ENCODE measurements at places on chromosomes 5 and 9.

- no peak for DNase-seq
These were observed 27.0 kb upstream of the FRRS1L start for GRCh38 chr9:109193974-109194556.

DNA sequence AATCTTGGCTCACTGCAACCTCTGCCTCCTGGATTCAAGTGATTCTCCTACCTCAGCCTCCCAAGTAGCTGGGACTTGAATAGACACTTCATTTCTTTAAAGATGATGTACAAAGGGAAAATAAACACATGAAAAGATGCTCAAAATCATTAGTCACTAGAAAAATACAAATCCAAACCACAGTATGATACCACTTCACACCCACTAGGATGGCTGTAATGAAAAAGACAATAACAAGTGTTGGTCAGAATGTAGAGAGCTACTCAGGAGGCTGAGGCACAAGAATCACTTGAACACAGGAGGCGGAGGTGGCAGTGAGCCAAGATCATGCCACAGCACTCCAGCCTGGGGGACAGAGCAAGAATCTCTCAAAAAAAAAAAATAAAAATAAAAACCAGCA lies 13.0 kb downstream of the F2RL2 start:
- no peak for DNase-seq

DNA sequence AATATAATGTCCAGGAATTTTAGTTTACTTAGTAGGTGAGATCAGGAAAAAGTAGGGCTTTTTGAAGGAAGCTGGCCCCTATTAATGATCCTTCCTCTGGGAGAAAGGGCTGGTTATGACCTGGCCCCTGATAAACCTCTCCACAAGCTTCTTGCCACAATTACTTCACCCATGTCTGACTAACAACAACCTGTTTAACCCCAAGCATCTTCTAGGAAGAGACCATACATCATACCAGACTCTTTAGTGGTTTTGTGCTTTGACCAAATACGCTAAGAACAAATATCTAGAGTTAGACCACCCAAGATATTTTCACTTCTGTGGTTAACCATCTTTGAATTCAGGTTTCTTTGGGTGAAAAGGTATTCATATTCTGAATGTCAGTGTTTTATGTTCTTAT lies 174.0 kb upstream of the SLC27A6 start:
- no peak for DNase-seq

DNA sequence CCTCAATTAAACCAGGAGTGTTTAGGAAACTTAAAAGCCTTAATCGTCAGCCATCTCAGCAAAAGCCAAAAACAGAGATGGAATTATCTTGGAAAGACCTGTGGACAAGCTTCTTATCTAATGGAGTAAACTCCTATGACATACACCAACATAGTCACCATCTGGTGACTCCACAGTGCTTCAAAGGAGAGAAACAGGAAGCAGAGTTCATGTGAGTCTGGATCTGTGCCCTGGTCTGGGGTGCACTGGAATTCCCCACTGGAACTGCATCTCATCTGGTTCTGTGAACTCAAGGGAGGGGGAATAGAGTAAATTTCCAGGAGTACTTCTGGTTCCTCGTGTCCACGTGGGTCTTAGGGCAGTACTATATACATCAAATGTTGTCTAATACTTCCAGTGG lies 36.3 kb upstream of the KCNN2 start:
- no peak for DNase-seq

DNA sequence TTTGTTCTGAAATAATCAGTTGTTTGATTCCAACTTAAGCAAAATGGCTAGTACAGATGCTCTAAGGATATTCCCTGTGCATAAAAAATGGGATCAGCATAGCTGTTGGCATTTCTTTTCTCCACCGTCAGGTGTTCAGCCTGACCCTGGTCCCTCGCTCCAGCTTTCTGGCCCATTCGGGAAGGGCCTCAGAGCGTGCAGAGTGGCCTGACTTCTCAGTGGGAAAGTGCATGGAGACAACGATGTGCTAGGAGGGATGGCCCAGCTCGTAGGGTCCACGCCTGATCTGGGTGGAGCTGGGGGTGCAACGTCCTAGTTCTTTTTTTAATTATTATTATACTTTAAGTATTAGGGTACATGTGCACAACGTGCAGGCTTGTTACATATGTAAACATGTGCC lies 319.1 kb upstream of the IRX4 start:
- DNase-seq = no peak

DNA sequence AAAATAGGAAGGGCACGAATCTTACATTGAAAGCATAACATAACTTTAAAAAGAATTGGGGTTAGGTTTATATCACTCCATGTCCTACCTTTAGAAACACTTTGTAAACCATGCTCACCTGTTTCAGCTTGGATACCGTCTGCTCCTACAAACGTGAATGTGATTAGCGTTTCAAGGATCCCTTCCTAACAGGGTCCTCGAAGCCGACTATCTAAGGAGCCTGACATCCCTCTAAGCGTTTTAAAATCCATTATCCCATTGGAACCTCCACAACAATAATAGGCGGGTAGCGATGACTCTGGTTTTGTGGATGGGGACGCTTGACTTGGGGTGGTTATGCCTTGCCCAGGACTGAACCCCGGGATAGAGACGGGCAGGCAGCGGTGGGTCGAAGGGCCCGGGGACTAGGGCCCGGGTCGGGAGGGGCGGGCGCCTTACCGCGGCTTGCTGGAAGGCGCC lies 937 bp downstream of the SVEP1 start:
- no peak for DNase-seq

DNA sequence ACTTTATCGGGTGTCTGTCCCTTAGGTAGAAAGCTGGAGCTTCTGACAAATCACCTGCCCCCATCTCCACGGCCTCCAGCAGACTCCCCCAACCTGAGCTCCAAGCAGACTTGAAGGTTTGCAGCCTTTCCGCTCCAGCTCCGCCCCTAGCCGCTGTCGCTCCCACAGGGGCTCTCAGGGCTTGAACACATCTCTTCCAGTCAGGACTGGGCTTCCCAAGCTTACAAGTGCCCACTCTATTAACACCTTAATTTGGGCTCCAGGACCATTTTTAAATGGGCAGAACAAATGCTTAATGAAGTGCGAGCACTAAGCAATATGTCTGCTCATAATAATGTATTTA lies 17.2 kb upstream of the SLC25A51 start:
- DNase-seq = no peak

GRCh38 chr5:15600035-15600434 lies 100.1 kb downstream of the FBXL7 start:
- no peak for DNase-seq

DNA sequence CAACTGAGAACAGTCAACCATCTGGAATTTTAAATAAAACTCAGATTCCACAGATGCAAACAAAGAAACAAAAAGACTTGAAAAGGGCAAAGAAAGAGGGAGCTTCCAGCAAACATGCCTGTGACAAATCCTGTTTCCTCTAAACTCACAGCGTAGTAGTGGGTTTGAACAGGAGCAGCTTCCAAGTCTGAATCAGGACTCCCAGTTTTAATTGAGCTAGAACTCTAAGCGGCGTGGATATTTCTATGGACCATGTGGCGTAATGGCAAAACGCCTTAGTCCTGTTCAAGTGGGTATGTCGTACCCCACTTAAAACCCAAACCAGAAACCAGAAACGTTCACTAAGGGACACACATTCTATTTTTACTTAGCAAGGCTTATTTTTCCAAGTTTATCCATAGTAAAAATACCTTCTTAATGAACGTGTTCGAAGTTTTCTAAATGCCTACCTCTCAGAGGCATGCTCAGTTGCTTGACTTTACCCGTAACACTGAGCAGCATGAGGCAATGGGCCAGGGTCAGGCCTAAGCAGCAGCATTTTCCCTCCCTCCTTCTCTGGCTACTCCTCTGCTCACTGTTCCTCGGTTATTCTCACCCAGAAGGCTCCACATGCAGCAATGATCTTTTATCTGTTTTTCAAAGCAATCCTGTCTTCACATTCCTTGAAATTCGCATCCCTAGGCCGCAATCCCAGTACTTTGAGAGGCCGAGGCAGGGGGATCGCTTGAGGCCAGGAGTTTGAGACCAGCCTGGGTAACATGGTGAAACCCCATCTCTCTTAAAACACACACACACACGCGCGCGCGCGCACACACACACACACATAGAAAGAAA lies 77.9 kb downstream of the FNBP1 start:
- no peak for DNase-seq

DNA sequence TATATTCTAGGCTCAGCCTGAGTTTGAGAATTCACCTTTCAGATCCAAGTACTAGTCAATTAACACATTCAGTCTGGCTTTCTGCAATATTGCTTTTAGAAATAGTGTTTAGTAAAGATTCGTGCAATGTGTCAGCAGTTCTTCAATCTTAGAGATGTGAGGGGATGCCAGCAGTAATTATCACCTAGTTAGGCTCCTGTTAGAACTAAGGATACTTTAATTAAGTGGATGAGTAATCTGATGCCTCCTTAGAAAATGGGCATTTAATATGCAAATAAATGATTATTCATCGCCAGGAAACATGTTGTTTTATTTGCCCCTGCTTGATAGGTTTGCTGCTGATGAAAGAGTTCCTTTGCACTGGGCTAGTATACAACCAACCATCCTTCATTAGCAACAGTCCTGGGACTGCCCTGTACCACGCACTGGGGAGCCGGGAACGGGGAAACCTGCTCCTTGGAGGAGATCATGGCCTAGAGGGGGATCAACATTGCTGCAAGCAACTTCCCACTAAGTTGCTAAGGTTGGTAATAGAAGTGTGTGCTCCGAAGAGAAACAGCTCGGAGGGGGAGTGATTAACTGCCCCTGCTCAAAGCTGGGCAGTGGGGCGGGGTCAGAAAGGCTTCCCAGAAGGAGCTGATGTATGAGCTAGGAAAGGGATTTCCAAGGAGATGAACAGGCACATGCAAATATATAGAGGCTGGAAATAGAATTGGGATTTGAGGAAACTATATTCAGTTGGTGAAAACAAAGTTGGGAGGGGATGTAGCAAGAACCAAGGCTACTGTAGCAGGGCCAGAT lies 231.8 kb downstream of the DRD1 start:
- DNase-seq = no peak

DNA sequence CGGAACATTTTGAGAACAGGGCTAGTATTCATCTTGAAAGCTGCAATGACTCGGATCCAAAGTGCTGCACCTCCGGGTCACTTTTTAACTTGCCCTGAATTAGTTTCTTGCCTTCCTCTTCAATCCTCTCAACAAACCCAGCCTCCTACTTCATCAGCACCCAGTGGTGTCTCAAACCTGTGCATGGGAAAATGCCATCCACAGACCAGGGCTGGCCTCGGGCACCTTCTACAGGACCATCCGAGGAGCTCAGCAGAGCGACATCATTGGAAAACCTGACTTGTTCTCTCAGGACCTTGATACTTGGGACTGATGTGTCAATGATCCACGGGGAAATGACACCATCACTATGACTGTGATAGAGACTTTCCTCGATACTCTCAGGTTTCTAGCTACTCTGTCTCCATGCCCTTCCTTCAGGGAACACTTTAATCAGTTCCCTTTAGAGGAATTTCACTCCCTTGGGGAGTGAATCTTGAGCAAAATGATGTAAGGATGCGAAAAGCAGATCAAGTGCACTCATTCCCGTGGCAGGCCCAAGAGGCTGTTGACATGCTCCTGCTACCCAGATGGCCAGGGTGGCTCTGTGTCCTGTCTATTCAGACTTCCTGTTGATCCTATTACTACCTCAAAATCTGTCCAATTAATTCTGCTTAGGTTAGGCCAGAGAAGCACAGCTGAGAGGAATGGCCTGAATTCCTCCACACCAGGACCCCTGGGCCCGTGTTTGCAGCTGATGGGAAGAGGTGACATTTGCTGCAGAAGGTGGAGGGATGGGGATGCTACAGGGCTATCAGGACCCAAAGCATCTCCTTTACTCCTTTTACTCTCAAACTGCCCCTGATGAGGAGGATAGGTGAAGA lies 96.5 kb upstream of the SLC25A48 start:
- DNase-seq = no peak

- no peak for DNase-seq
These were observed 50.8 kb downstream of the SAXO1 start for GRCh38 chr9:18982262-18982620.

GRCh38 chr9:75002422-75003023 lies 25.6 kb downstream of the CARNMT1 start:
- DNase-seq = no peak

- DNase-seq = no peak
These were observed 197.3 kb downstream of the BNC2 start for GRCh38 chr9:16673171-16673570.

- DNase-seq = no peak
These were observed 131.5 kb downstream of the MTX3 start for GRCh38 chr5:79859588-79859987.

GRCh38 chr5:154945695-154946301 lies 4.9 kb downstream of the MRPL22 start:
- no peak for DNase-seq

DNA sequence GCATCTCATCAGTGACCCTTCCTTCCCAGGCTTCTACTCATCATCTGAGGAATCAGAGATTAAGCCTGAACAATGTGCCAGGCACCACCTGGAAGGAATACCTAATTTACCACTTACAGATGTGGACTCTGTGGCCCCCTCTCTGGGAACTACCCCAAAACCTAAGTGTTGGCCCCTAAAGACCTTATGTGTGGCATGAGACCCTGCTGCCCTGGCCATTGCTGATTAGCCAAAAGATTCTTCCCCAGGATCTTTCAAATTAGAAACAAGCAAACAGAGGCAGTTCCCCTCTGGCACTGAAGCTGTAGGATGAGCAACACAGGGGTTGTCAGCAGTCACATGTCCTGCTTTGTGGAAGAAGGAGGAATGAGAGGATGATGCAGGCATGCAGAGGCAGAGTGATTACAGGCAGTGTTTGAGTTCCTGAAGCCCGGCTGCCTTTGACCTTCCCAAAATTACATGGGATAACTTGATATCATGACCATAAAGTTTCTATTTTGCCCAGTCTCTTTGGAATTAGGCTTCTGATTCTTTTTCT lies 10.6 kb downstream of the SPINK4 start:
- DNase-seq = no peak

GRCh38 chr5:125969814-125970171 lies 453.4 kb upstream of the GRAMD2B start:
- no peak for DNase-seq

DNA sequence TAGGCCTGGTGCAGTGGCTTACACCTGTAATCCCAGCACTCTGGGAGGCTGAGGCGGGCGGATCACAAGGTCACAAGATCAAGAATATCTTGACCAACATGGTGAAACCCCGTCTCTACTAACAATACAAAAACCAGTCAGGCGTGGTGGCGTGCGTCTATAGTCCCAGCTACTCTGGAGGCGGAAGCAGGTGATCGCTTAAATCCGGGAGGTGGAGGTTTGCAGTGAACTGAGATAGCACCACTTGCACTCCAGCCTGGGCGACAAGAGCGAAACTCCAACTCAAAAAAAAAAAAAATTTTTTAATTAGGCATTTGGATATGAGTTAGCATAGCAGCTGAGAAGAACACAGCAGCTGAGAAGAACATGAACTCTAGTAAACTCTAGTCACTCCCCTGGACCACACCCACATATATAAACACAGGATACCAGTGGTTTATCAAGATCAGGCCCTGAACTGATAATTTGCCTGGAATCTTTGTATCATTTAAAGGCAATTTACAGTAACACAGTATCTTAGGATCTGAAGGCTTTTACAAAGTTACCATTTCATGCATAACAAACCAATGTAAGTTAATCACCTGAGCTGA lies 4.6 kb upstream of the UGCG start:
- no peak for DNase-seq

GRCh38 chr5:93883459-93883858 lies 142.1 kb upstream of the POU5F2 start:
- DNase-seq = no peak
